CD4-positive, alpha-beta T cell treated with Interleukin-4 for 4 hours (primary cell): ENCODE measurements at places on chromosomes 1 and 21.

DNA sequence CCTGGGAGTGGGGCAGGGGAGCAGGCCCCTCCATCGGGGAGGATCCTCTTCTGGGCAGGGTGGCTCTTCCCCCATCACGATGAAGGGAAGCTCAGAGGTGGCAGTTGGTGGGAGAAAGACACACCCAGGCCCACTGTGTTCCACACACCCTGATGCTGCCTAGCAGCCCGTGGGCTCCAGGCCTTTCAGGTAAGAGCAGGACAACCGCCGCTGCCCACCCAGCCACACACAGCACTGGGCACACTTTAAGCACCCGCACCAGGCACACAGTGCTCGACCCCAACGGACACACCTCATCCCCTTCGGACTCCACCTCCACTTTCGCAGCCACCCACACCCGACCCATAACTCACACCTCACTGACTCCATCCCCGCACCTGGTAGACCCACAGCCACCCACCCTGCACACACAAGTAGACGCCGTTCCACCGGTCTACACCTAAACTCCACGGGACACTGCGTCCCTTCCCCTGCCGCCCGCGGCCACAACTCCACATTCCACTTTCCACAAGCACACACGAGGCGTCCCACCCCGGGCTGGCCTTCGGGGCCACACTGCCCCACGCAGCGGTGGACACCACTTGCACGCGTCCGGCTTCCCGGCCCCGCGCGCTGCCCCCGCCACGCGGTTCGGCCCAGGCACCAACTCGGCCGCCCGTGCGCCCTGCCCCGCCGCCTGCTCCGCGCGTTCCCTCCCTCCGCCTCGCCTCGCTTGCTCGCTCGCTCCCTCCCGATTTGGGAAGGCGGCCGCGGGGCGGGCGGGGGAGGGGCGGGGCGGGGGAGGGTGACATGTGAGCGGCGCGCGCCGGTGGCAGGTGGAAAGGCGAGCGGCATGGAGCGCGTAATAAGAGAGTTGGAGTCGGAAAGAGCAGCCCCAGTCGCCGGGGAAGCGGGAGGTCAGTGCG is at the start of gene KCNQ4:
Gene KCNQ4 (plus strand): TSS at position 787 of the 905 bp plus-strand sequence. CDS start 307 bp downstream, outside the sequence.
- no peak for DNase-seq

DNA sequence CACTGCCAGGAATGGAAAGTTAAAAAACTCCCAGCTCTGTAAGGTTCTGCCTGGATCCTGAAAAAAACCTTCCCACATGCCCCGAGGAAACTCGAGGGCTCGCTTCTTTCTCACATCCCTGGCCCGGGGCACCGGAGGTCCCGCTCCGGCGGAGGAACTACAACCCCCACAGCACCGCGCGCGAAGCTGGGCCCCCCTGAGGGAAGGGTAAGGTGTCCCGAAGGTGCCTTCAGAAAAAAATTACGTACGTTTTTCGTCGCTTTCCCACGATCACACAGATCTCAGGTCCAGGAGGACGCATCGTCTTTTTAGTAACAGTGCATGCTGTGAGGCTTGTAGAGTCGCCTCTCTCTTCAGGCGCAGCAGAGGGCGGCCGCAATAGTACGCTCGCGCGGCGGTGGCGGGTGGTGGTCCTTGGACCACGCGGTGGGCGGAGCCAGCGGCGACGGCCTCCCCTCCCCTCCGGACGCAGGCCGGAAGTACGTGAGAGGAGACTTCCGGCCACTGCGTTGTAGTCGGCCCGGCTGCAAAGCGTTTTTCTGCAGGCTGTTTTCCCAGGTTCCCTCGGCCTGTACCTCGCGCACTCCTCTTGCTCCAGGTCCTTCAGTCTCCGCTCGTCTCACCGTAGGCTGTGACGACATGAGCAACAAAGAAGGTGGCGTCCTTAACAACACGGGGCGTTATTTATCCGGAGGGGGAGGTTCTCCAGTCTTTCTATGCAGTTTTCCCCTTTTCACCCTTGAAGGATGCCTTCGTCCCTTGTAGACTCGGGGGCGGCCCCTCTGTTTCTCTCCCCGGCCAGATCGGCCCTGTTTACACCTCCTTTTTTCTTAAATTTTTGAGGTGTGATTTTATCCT is at the start of gene TSNAX:
Gene TSNAX (plus strand): TSS at position 498 of the 858 bp plus-strand sequence. CDS start 142 bp downstream, at position 640.
- DNase-seq = peak; percentile 89

GRCh38 chr1:154442006-154442740 is 37.0 kb downstream of the IL6R start:
- DNase-seq = no peak

GRCh38 chr1:12141163-12141850 is 25.5 kb upstream of the TNFRSF1B start:
- no peak for DNase-seq
